ENCODE measurements at places on chromosomes 7 and 10.
A peak's percentile ranks its signal among the peaks of the same experiment; 100 is the strongest.

DNA sequence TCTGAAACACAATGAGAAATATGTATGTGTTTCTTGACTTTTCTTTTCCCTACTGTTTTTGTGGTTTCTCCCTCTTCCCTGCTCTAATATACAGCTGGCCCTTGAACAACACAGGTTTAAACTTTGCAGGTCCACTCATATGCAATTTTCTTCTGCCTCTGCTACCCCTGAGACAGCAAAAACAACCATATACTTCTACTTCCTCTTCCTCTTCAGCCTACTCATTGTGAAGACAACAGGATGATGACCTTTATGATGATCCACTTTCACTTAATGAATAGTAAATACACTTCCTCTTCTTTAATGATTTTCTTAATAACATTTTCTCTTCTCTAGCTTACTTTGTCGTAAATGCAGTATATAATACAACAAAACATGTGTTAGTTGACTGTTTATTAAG is 35.0 kb upstream of the DGKB start:
- no peak for DNase-seq

DNA sequence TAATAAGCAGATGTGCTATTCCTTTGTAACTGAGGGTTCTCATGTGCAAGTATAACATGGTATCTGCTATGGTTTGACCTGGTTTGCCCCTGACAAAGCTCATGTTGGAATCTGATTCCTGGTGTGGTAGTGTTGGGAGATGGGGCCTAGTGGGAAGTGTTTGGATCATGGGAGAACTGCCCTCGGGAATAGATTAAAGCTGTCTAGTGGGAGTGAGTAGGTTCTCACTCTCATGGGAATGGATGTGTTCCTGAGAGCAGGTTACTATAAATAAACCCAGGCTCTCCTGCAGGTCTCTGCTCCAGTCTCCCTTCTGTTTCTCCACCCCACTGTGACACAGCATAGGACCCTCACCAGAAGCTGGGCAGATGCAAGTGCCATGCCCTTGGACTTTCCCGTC is 97.7 kb downstream of the ATE1 start:
- DNase-seq: no peak

DNA sequence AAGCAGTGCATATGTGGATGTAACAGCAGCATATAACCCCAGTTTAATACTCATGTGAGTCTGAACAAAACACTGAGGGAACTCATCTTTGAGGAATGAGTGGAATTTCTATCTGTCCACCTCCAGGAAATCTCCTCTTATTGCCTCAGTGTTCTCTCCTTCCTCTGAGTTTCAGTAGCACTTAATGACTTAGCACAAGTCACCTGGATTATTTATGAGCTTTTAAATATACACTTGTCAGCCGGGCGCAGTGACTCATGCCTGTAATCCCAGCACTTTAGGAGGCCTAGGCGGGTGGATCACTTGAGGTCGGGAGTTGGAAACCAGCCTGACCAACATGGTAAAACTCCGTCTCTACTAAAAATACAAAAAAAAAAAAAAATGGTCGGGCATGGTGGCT is 4.3 kb downstream of the LRRC20 start:
- no peak for DNase-seq

DNA sequence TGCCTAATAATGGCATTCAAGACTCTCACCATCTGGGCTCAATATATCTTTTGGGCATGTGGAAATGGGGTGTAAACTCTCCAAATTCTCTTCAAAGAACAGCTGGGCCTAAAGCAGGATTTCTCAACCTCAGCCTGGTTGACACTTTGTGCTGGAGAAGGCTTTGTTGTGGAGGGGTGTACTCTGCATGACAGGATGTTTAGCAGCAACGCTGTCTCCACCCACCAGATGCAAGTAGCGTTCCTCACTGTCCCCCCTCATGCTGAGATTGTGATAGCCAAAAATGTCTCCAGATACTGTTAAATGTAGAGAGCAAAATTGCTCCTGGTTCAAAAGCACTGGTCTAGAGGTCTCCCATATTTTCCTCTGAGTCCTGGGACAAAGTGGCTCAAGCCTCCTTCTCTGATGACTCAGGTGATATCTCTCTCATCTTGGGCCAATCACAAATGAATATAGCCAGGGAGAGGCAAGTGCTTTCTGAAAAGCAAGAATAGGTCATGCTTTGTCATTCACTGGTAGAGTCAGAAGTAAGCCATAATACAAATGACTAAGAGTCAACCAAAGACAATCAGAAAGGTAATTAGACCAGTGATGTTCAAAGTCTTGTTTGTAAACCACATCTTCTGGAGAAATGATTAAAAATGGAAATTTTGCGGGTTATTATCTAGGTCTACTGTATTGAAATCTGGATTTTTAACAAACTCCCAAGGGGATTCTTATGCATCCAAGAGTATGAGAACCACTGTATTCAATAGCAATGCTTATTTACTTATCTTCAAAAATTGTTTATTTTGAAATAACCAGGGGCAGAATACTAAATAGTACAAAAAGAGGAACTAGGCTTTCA is 330.8 kb downstream of the PTEN start:
- DNase-seq: peak; percentile 4

GRCh38 chr10:19777806-19778205 is 38.4 kb upstream of the PLXDC2 start:
- DNase-seq: no peak

DNA sequence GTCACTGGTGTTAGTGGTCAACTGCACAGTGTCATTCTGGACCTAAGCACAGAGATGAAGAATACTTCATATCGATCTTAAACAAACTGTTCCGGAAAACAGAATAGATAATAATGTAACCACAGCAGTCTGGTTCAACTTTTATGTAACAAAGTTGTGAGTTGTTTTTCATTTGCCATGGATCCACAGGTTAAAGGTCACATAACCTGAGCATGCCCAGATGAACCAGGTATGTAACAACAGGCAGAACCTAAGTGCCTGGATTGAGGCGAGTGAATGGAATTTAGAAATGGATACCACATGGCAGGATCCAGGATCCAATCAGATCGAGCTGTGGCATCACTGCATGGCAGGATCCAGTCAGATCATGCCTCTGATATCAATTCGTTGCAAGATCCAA is 87.1 kb downstream of the CLEC2L start:
- no peak for DNase-seq

DNA sequence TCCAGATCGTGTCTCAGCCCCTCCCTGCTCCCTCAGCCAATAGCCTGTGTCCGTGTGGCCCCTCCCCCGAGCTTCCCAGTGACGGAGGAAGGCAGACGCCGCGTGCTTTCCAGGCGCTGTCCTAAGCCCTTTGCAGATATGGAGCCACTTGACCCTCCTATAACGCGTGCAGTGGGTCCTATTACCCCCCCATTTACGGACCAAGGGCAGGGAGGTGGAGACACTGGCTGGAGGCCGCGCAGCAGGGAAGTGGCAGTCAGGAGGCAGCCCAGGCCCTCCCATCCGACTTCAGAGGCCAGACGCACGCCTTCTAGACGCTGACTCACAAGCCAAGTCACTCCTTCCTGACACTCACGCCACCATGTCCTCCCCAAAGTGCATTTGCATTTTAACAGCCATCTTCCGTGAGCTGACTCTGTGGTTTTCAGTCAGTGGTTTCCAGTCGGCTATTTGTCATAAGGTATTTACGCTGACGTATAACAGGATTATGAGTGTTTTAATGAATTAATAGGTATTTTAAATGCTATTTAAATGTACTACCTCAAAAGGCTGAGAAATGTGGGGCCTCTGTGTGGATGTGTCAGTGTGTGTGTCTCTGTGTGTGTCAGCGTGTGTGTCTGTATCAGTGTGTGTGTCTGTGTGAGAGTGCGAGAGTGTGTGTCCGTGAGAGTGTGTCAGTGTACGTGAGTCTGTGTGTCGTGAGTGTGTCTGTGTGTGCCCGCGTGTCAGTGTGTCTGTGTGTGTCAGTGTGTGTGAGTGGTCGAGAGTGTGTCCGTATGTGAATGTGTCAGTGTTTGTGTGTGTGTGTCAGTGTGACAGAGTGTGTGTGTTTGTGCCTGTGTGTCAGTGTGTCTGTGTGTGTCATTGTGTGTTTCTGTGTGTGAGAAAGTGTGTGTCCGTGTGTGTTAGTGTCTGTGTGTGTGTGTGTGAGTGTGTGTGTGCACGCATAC is 92.0 kb upstream of the INSIG1 start:
- peak; percentile 64 for DNase-seq

- no peak for DNase-seq
Observed at GRCh38 chr7:121909716-121910345, 36.9 kb downstream of the PTPRZ1 start.

GRCh38 chr7:105790996-105791395 is 85.4 kb downstream of the ATXN7L1 start:
- no peak for DNase-seq

- DNase-seq: no peak
Observed at GRCh38 chr10:44291091-44291490, 93.8 kb downstream of the CXCL12 start.

DNA sequence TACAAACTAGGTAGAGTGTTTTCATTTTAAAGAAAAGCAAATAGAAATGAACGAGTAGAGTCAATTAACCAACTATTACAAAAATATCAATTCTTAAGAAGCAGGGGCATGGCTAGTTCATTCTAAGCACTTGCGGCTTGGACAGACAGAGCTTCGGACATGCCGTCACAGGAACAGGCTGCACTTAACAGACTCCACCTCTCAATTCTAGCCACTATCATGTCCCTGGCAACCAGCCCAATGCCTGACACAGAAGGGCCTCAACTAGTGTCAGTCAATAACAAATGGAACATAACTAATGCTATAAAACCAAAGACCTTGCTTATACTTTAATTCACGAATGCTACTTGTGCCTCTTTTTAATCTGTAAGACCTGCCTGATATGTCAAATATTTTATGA is 74.4 kb downstream of the TPK1 start:
- DNase-seq: no peak

DNA sequence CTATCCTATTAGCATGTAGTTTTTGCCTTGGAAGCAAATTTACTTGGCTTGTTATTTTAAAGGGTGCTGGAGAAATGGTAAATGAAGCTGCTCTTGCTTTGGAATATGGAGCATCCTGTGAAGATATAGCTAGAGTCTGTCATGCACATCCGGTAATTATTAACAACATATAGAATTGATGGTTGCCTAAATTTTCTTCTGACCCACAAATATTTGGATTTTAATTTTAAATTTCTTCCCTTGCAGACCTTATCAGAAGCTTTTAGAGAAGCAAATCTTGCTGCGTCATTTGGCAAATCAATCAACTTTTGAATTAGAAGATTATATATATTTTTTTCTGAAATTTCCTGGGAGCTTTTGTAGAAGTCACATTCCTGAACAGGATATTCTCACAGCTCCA is 28.0 kb downstream of the DLD start:
- no peak for DNase-seq

GRCh38 chr7:130140551-130141160 is 64.5 kb downstream of the TMEM209 start:
- no peak for DNase-seq

DNA sequence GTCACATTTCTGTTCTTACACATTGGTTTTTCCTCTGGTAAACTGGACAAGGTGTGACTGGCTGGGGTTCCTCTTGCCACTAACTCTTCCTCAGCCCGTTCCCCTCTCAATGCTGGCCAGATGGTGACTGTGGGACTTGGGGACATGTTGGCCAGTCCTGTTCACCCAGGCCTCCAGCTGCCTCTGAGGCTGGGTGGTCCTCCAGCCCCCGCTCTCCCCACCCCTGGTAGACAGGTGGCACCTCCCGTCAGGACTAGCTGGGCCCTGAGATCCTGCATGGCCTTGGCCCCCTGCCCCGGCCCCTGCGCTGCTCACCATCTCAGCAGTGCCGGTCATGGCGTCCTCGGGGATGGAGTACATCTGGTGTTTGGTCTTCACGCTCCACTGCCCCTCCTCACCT is 10.8 kb upstream of the MYL7 start:
- no peak for DNase-seq

- DNase-seq: no peak
Observed at GRCh38 chr10:52706332-52707070, 66.1 kb downstream of the MBL2 start.

DNA sequence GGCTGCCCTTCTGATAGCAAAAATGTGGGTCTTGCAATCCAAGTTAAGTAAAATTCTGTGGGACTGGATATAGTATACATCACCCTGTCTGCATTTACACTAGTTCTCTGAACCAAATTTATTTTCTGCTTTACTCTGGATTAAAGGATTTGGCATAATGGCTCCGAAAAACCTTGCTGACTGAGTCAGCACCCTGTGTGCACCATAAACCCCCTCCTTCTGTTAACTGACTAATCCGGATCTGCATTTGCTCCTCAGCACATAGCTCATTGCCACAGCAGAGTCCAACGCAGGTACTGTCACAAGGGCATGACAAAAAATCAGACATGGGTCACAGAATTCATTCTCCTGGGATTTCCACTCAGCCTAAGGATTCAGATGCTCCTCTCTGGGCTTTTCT is 1.3 kb downstream of the OR2A5 start:
- no peak for DNase-seq

DNA sequence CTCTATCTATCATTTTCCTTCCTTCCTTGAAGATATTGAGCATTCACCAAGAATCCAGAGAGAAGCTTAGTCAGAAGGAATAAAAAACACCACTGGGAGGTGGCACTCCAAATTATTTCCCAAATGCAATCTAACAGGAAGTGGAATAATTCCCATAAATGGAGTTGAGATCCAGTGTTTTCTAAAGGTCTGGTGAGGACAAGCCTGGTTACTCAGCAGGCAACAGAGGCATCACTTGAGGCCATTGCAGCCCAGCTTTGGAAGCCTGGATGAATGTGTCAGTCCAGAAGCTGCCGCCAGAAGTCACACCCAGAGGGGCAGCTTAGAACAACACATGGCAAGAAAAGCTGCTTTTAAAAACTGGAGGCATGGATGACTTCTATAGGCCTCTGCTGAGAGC is 288.9 kb upstream of the KLF6 start:
- no peak for DNase-seq

GRCh38 chr7:138116141-138116540 is 39.9 kb downstream of the AKR1D1 start:
- DNase-seq: no peak

- DNase-seq: no peak
Observed at GRCh38 chr10:129756912-129757901, 206.9 kb downstream of the EBF3 start.

- no peak for DNase-seq
Observed at GRCh38 chr10:121598263-121599249, at the start of gene FGFR2. FGFR2 (minus strand) TSS chr10:121598444; CDS start chr10:121593817, 4,627 bp downstream.

DNA sequence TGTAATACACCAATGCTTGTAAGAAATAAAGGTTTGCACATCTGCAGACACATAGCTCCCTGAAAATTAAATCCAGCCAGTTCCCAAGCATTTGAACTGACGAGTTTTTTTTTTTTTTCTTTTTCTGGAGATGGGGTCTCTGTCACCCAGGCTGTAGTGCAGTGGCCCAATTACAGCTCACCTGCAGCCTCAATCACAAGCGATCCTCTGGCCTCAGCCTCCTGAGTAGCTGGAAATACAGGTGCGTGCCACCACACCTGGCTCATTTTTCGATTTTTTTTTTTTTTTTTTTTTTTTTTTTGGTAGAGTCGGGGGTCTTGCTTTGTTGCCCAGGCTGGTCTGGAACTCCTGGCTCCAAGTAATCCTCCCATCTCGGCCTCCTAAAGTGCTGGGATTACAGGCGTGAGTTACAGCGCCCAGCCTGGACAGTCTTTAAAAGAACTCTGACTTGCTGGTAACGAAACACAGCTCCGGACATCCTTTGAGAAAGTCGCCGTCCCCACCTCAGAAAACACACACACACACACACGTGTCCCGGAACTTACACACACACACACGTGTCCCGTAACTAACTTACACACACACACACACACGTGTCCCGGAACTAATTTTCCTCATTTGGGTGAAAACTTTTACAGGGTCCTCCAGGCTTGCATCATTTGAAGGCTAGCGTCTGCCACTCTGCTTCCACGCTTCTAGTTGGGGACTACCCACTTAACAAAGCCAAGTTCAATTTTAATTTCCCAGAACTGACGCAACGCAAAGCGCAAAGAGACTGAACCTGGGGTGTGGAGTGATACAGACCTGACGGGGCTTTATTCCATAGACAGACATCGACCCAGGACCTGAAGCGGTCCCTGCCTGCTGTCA is 18.6 kb downstream of the OCM2 start:
- peak; percentile 3 for DNase-seq

All from stimulated activated CD8-positive, alpha-beta memory T cell treated with anti-CD3 and anti-CD28 coated beads, Interleukin-7, amount 100 ng/mL, for 1 hour (primary cell).